ENCODE measurements at places on chromosomes 5 and 9.

DNA sequence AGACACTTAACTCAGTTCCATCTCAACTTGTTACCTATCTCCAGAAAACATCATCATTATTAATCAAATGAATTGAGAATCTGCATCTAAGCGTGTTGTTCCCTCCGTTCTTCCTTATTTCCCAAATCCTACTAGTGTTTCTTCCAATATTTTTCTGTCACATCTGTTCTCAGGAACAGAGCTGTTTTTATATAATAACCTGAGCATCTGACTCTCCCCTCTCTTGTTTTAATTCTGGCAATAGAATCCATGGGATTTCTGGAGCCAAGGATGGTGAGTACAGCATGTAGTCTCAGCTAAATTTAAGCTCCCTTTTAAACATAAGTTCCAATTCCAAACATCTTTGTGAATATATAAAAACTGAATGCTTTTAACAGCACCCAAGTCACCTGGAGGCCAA, 558.3 kb downstream of the DTWD2 start:
- DNase-seq: no peak

- DNase-seq: peak; percentile 54
Measured at GRCh38 chr5:151740958-151741373, 17.5 kb downstream of the ATOX1 start.

GRCh38 chr5:6711409-6712141, 1.7 kb upstream of the TENT4A start:
- no peak for DNase-seq

GRCh38 chr5:138712791-138713190, 40.4 kb upstream of the CTNNA1 start:
- no peak for DNase-seq

DNA sequence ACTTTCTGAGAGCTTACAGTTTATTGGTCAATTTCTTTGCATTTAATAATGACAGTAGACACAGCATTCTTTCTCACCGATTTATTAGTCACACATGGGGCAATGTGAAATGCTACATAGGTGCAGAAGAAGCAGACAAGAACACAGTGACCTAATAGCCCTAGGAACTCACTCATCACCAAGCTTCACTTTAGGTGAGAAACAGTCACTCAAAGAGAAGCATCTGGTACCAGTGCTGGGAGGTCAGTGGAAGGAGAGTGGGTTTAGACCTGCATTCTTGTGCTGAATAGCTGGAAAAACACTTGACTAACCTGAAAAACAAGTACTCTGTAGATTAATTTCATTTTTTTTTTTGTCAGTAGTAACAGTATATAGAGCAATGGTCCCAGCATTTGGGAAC, 179.6 kb downstream of the GRIA1 start:
- no peak for DNase-seq

DNA sequence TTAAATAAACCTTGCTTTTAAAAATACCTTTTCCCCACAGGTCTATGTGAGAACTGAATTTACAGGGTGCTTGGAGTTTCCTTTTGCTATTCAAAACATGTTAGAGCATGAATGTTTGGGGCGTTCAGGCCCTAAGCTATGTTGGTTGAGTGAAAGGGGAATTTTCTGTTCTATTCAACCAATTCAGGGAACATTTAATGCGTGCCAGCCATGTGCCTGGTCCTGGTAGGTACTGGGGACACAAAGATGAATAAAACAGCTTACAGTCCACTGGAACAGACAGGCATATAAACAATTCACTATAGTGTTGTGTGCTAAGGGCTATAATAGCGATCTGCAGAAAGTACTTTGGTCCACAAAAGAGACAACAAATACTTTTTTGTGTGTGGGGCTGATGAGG, 108.5 kb downstream of the ZSWIM6 start:
- no peak for DNase-seq

- no peak for DNase-seq
Measured at GRCh38 chr9:3028535-3028934, 184.6 kb upstream of the PUM3 start.

- DNase-seq: no peak
Measured at GRCh38 chr5:143056792-143057579, 286.8 kb downstream of the ARHGAP26 start.

- no peak for DNase-seq
Measured at GRCh38 chr5:169013208-169013728, 287.7 kb downstream of the SLIT3 start.

DNA sequence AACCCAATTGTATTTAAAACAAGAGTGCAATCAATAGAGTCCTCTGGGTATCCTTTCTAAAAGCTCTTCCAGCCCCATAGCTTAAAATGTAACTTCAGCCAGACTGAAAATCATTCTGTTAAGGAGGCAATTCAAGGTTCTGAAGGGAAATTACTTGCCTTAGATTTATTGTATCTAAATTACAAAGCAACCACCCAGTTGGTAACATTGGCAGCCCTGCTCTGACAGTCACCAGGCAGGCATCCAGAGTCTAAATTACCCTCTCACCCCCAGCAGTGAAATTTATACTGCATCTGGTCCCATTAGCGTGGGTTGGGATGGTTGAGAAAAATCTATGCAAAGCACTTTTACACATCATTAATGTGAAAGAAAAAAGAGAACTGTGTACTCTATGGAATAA, 514.7 kb downstream of the MTRR start:
- no peak for DNase-seq

- no peak for DNase-seq
Measured at GRCh38 chr5:59418808-59419207, 474.7 kb downstream of the PDE4D start.

GRCh38 chr5:154179846-154180710, 10.5 kb upstream of the GALNT10 start:
- DNase-seq: peak; percentile 57

DNA sequence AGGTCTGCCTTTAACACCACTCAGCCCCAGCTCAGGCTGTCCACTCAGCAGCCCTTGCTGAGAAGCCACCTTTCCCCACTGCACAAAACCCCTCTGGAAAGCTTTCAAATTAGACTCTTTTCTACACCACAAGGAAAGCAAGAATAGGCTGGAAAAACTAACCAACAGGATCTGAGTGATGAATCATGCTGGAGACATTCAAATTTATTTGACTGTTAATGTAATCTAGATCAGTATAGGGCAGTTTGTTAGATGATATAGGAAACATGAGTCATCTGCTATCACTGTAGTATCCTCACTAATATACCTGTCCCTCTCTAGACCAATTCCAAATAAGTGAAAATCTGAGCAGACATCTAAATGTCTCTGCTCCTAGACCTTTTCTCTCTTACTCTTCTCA, 127.8 kb upstream of the PAM start:
- DNase-seq: peak; percentile 82

- DNase-seq: peak; percentile 68
Measured at GRCh38 chr5:156411185-156411613, 84.2 kb downstream of the SGCD start.

- DNase-seq: peak; percentile 1
Measured at GRCh38 chr9:112629671-112630485, 88.0 kb downstream of the INIP start.

GRCh38 chr5:17355586-17356346, 138.3 kb downstream of the BASP1 start:
- DNase-seq: peak; percentile 48

DNA sequence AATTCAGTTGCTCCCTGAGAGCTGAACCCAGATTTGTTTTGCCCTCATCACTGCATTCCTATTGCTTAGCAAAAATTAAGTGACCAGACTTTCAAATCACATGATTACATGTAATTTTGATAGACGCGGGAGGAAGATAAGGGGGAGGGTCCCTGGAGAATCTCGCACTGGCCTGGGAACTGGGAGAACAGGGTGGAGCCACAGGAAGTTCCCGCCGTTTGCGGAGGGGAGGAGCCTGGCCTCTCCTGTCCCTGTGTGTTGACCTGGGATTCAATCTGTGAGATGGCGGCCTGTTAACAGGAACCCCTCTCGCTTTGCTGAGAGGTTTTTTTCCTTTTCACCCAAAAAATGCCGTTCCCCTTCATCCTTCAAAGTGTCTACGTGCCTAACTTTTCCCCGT, 142.9 kb upstream of the OR13F1 start:
- DNase-seq: no peak

- peak; percentile 37 for DNase-seq
Measured at GRCh38 chr9:79120941-79121340, 450.8 kb upstream of the TLE4 start.

DNA sequence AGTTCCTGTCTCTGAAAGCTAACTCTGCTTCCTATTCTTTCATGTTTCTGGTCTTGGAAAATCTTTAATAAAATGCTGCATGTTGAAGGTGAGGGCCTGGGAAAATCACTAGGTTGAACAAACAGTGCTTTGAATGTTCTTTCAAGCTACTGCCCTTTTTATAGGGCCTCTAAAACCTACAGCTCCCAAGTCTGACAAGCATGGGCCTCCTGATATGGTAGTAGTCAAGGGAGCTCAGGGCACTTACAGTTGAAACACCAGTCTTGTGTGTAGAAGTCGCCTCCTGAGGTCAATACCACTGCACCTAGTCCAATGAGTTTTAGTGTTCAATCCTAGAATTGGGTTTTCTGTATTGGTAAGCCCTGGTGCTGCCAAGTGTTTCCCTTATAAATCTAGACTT, 20.5 kb downstream of the VLDLR start:
- DNase-seq: no peak

- DNase-seq: no peak
Measured at GRCh38 chr5:147963948-147964693, 57.8 kb upstream of the C5orf46 start.

- no peak for DNase-seq
Measured at GRCh38 chr9:126423916-126424185, 97.2 kb downstream of the MVB12B start.

DNA sequence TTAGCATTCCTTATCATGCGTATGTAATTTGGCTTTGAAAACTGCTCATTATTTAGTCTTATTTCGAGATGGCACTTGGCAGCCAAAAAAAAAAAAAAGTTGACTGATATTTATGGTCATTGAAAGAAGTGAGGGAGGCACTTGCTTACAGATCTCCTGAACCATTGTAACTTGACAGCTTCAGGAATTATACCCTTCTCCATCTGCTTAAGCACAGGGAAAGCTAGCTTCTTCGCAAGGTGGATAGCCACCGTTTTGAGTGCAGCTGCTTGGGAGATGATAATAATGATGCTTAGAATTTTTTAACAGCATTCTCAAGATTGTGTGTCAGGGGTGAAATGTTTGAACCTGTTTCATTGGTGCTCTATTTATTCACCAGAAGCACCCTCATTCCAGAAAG, 116.1 kb downstream of the GIN1 start:
- no peak for DNase-seq

- DNase-seq: no peak
Measured at GRCh38 chr5:143649937-143650621, 161.9 kb upstream of the HMHB1 start.

GRCh38 chr5:164098531-164098930, 593.1 kb downstream of the MAT2B start:
- DNase-seq: no peak

GRCh38 chr5:178266581-178266980, 34.0 kb upstream of the PHYKPL start:
- no peak for DNase-seq

DNA sequence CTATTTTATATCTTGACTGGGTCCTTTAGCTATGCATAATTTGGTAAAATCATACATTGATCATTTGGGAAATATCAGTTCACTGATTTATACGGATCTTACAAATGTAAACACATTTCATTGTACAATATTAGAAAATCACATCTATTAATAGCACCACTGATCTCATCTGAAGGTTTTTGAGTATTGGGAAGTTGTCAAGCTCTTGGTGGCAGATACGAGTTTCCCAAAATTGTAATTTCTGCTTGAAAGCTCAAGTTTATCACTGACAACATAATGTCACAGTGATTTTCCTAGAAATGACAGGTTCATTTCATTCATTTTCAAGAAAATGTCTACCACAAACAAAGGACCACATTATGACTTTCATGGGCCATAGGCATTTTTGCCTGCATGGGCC, 3.0 kb upstream of the MACROH2A1 start:
- no peak for DNase-seq

- DNase-seq: peak; percentile 35
Measured at GRCh38 chr5:35811108-35811741, 45.5 kb upstream of the IL7R start.

- no peak for DNase-seq
Measured at GRCh38 chr9:23842565-23843129, 16.6 kb upstream of the ELAVL2 start.

DNA sequence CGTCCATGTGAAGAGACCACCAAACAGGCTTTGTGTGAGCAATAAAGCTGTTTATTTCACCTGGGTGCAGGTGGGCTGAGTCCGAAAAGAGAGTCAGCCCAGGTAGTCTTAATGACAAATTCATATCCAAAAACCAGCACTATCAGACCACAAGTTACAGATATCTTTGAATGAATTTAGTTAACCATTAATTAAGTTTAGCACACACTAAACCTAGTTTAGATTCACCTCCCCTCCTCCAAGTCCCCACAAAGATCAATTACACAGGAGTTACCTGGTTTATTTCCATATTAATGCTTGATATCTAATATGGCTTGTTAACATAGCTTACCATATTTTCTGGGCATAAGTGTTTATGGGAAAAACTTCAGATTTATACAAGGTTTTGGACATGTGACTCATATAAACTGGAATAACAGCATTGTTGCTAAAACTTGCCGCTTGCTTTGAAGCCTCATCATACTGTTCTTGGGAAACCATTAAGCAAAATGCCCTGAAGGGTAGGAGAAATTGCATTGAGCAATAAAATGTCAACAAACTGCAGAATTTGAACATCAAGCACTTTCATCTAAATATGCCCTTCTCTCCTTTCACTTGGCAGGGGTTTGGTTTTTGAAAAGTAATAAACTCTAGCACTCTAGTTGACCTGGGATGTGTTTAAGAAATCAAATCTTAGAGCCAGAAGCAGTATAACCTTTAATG, 166.9 kb downstream of the SNCAIP start:
- DNase-seq: no peak

DNA sequence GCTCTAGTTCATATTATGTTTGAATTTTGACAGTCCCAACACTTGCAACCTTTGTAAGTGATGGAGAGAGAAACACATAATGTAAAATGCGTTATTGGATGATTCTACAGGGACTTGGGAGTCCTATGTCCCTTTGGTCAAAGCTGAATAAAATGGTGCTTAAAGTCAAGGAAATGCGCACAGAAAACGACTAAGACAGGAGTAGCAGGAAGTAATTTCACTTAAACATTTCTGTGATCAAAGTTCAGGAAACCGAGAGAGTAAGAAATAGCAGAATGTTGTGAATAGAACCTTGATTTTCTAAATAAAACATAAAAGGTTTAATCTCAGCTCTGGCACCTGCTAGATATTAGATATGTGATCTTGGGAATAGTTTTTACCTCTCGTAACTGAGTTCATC, 2339.2 kb downstream of the MAT2B start:
- no peak for DNase-seq

Measured in RPMI7951 (cell line).